CD8-positive, alpha-beta memory T cell (primary cell): ENCODE measurements at places on chromosomes 2 and 18. TPM values are rescaled to one million over a fixed set of nuclear protein-coding genes. Genes with fewer than 3 reads are reported as not detected.

Gene KIAA2012
- total RNA-seq: not detected

Gene TUBA3D
- total RNA-seq: not detected

Gene TTL
- 46.1 TPM for total RNA-seq

Gene IHH
- not detected for total RNA-seq

Gene SEPTIN2
- total RNA-seq: 301 TPM

Gene C2orf80
- total RNA-seq: not detected

Gene MEIS1
- not detected for total RNA-seq

Gene STAT4
- total RNA-seq: 54.7 TPM

Gene FMNL2
- 0.59 TPM for total RNA-seq

Gene CLEC4F
- not detected for total RNA-seq

Gene RBBP8
- total RNA-seq: 76.9 TPM

Gene SH2D6
- 0.63 TPM for total RNA-seq

Gene PGAP1
- 7.1 TPM for total RNA-seq

Gene PRSS56
- not detected for total RNA-seq

Gene GALNT3
- 3.2 TPM for total RNA-seq

Gene GAREM2
- total RNA-seq: 3.2 TPM
